ENCODE measurements at places on chromosomes 6 and 20. TPM values are rescaled to one million over a fixed set of nuclear protein-coding genes. Genes with fewer than 3 reads are reported as not detected.
A peak's percentile ranks its signal among the peaks of the same experiment; 100 is the strongest.

GRCh38 chr6:151186804-151187330 is 52.9 kb upstream of the AKAP12 start:
- DNase-seq: no peak

DNA sequence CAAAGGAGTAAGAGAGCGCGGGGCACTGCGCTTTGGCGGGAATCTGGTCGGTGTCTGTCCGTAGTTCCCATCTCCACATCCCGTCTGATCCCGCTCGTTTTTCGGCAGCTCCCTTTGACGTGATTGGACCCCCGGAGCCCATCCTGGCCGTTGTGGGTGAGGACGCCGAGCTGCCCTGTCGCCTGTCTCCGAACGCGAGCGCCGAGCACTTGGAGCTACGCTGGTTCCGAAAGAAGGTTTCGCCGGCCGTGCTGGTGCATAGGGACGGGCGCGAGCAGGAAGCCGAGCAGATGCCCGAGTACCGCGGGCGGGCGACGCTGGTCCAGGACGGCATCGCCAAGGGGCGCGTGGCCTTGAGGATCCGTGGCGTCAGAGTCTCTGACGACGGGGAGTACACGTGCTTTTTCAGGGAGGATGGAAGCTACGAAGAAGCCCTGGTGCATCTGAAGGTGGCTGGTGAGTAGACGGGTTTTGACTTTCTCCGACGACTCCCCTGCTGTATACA is 1.4 kb downstream of the BTN1A1 start:
- peak; percentile 31 for DNase-seq

DNA sequence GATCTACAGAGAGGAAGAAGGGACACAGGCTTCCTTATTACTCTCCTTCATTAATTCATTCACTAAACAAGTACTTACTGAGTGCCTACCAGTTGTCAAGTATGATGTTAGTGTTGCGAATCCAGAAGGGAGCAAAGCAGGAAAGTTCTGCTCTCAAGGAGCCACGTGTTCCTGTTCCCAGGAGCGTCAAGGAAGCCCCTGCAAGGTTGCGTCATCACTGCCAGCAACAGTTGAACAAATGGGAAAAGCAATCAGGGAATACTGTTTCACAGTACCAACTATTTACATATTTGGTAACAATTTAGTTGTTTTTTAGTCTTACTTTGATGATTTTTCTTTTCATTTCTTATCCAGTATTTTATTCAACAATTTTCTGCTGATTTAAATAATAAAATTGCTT is 310.0 kb downstream of the FOXA2 start:
- no peak for DNase-seq

DNA sequence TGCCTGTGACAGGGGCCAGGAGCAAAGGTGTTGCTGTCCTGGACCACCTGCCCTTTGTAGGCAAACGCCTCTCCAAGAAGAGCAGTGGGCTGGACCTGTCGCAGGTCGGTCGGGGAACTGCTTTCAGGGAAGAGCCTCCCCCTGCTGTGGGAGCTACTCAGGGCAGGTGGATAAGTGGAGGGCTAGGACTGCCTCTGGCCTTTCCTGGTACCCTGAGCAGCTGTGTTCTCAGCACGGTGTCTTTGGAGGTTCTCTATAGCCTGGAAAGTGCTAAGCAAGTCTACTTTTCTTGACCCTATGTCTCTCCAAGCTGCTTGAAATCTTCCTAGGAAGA is 35.0 kb downstream of the BPIFB1 start:
- DNase-seq: no peak

GRCh38 chr6:25553502-25553901 is 98.5 kb upstream of the SCGN start:
- DNase-seq: no peak

DNA sequence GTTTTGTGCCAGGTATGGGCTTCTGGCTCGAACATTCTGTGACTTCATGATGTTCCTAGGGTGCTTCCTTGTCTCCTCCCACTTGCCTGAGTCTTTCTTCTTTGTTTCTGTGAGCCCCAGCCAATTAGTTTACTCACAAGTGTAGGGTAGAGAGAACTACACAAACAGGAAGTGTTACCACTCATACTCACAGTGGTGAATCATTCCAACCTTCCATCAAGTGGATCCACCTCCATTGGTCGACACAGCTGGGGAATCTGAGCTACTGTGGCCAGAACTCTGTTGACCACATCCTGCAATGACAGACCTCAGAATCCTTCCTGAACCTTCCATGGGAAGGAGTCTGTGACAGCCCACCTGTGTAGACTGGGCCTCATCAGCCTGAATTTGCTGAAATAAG is 76.8 kb downstream of the UNC5CL start:
- no peak for DNase-seq

The KIFC1 gene
- polyA plus RNA-seq: 0.28 TPM

The TMEM200A gene
- 0.22 TPM for polyA plus RNA-seq

The CGA gene
- polyA plus RNA-seq: 1.0 TPM
